ENCODE measurements at places on chromosomes 2 and 18. TPM values are rescaled to one million over a fixed set of nuclear protein-coding genes. Genes with fewer than 3 reads are reported as not detected.

- no peak for DNase-seq
These were observed 1.9 kb downstream of the ATG4B start for GRCh38 chr2:241639385-241639784.

DNA sequence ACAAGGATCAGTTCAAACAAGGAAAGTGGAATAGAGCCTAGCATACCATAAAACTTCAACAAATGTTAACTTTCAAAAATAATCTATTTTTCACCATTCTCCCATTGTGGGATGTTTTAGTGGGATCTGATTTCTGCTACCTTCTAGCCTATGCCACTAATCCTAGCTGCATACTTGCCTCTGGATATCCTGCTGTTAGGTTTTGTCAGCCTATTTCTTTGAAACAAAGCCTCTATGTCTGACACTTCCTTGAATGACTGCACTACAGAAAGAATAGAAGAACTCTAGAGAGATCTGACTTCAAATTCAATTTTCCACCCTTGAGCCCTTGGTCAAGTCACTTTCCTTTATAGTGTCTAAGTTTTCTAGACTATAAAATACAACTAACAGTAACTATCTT, 291.5 kb downstream of the PTH2R start:
- no peak for DNase-seq

DNA sequence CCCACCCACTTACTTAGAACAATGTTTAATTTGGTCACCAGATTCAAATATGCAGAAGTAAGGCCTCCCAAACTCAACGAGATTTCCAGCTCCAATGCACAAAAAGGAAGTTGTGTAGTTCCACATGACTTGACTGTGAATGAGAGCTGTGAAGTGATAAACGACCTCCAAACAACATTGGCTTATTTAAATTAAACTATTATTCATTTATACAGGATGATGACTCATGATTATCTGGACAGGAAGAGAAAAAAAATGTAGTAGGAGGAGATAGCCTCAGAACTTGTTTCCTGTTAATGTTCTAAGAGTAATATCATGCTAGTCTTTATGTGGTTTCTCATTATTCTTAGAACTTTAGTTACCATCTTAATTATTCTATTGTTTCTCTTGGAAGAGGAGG, 237.3 kb downstream of the C1D start:
- DNase-seq: no peak

DNA sequence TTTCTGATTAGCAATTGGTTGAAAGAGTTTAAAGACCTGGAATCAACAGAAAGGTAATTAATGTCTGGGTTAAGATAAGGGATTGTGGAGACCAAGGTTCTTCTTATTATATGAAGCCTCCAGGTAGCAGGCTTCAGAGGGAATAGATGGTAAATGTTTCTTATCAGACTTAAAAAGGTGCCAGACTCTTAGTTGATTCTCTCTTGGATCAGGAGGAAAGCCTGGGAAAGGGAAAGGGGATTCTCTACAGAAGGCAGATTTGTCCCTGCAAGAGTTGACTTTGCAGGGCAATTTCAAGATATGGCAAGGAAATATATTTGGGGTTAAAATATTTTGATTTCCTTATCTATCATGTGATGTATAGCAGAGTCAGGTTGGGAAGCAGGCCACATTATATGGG, 153.1 kb upstream of the ARL4C start:
- no peak for DNase-seq

- no peak for DNase-seq
These were observed 20.6 kb downstream of the KCNH7 start for GRCh38 chr2:162817921-162818320.

- DNase-seq: no peak
These were observed 260.0 kb upstream of the ID2 start for GRCh38 chr2:8421658-8422449.

DNA sequence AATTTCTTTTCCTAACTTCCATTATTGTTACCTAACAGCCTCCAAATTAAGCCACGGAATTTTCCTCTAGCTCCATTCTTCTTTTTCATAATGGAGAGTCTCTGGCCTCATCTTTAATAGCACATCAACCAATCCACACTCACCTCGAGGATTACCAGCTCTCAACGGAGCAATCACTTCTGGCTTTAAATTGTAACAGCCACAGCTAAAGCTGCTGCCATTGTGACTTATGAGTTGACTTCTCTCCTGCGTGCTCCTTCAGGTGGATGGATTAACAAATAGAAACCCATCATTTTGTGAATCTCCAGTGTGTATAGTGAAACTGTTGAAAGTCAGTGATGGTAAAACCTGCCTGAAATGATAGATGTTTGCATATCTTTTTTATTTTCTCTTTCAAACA, 24.9 kb upstream of the SLC5A7 start:
- no peak for DNase-seq

NEDD4L gene
- 15.1 TPM for polyA plus RNA-seq
